Left cardiac atrium (tissue), 4 donors: ENCODE measurements at places on chromosomes 5 and 9.
A peak's percentile ranks its signal among the peaks of the same experiment; 100 is the strongest.

DNA sequence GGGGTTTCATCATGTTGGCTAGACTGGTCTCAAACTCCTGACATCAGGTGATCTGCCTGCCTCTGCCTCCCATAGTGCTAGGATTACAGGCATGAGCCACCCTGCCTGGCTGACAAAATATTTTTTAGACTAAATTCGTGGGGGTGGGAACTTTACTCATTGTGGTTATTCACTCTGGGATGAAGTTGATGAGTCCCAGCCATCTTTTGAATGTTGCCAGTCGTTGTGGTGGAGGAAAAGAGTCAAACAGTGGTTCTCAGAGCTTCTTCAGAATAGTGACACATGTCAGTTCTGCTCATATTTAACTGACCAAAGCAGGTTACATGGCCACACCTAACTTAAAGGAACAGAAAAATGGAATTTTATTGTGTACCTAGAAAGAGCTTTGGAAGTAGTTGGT is 6.9 kb downstream of the SREK1 start:
- no peak for DNase-seq

DNA sequence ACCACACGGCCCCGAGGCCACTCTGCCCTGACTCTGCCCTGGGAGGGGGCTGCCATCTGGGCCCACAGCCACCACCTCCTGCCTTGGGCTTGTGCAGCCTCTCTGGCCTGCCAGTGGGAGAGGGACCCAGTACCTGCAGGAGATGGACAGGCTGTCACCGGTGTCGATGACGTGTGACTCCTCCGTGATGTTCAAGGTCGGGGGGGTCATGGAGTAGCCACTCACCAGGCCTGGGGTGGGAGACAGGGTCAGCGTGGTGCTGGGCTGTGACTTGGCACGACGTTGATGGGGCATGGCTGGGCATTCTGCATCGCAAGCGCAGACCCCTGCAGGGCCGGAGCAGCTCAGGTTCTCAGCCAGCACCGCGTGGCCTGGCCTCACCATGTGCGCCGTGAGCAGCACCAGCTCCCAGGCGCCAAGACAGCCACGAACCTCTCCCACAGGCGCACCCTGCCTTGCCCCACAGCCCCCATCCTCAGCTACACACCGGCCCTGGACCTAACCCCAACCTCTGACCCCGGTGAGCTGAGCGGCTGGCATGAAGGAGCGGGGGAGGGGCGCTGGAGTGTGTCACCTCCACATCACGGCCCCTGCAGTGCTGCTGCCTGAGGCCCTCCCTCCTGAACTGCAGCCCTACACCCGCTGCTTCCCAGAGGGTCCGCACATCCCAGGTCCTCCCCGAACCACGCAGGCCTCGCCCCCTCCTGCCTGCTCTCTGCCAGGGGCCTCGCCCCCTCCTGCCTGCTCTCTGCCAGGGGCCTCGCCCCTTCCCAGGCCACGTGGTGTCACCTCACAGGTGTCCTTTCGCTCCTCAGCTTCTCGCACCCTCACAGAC is 17.6 kb downstream of the FLT4 start:
- peak; percentile 18 for DNase-seq

GRCh38 chr5:151771259-151772028 is at the start of gene G3BP1:
Gene G3BP1 (plus strand): TSS chr5:151771954. CDS start chr5:151786621, 14,667 bp downstream.
- DNase-seq: peak; percentile 100

GRCh38 chr5:1520791-1521453 is 2.8 kb downstream of the LPCAT1 start:
- peak; percentile 15 for DNase-seq

DNA sequence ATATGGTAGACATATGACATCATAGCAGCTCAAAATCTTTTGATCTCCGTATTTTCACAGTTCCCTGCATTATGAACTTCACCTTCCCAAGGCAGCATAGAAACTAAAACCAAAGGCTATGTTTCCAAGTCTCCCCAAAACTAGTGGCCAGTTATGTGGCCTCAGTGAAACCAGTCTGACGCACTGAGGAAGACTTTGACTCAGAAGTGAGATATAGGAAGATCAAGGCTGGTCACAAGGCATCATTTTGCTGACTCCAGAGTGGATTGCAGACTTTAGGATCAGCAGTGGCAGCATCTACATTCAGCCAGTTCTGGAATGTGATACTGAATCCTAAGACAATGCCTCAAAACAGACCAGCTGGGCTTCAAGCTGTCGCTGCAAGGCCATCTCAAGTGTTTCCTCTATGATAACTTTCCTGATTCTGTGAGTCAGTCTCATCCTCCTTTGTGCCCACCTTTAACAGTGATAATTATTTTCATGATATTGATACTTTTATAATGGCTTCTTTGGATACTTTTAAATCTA is 34.4 kb upstream of the ELL2 start:
- DNase-seq: no peak

DNA sequence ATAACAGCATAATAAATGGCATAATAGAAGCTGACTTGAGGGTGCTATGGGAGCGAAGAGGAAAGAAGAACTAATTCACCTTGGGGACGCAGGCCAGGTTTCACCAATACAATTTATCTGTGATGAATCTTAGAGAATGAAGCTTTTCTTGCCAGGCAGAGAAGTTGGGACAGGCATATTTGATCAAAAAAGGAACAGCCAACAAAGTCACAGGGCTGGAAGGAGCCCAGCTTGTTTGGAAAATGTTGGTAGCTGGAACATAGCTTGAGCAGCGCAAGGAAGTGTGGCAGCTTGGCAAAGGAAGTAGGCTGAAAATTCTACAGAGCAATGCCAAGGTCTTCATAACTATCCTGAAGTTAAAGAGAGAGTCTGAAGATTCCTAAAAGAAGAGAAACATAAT is 181.5 kb upstream of the OR13F1 start:
- no peak for DNase-seq

GRCh38 chr9:131117121-131117761 is 8.1 kb upstream of the NUP214 start:
- DNase-seq: peak; percentile 56

DNA sequence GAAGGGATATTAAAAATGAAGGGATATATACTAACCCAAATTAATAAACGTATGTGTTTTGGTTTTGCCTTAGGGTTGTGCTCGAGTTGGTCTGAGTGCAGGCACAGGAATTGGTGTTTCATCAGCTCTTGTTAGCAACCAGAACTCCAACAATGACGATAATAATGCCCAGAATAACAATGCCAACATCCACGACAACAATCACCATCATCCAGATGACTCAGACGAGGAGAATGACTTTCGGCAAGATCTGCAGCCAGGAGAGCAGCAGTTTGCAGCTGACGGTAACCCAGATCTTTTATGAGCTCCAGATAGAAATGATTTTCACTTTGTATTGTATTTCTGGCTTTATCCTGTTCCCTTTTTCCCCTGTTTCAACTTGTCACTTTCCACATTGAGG is 33.2 kb downstream of the FBXO38 start:
- peak; percentile 26 for DNase-seq

- no peak for DNase-seq
Measured at GRCh38 chr5:134088994-134089560, 25.4 kb upstream of the TCF7 start.

DNA sequence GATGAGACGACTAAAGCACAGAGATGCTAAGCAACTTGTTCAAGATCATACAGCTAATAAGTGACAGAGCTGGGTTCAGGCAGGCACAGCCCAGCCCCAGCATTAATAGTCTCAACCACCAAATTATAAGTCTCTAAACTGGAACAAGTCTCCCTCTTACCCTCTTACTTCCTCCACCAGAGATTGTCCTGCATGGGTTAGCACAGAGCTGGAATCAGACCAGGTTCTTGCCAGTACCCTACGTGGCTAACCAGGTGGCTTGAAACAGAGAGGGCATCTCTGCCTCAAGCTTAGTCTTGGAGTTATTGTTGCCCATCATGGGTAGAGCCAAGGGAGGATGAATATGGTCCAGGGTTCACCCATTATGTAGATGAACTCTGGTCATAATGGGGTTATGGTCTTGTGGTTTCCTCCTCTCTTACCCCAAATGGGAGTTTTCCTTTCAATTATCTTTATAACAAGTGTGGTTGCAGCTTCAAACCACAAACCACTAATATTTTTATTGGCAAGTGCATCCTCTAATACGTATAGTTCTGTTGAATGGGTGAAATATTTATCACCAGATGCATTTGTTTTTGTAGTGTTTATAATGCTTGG is 8.3 kb upstream of the XPA start:
- DNase-seq: no peak

DNA sequence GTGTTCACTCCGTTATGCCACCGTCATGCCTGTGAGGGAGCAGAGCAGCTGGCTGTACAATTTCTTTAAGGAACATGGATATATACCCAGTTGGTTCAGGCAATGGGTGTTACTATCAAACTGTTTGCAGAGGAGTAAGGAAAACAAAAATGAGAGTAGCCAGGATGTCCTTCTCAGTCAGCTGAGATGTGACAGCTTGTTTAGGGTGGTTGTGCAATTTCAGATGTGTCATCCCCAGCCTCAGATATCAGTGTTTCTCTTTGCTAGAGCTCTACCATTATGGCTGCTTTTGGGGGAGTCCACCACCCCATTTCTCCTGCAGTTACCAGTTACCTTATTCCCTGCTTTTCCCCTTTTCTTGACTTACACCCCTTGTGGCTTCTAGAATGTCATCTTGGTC is 135.2 kb upstream of the SLC24A2 start:
- no peak for DNase-seq

DNA sequence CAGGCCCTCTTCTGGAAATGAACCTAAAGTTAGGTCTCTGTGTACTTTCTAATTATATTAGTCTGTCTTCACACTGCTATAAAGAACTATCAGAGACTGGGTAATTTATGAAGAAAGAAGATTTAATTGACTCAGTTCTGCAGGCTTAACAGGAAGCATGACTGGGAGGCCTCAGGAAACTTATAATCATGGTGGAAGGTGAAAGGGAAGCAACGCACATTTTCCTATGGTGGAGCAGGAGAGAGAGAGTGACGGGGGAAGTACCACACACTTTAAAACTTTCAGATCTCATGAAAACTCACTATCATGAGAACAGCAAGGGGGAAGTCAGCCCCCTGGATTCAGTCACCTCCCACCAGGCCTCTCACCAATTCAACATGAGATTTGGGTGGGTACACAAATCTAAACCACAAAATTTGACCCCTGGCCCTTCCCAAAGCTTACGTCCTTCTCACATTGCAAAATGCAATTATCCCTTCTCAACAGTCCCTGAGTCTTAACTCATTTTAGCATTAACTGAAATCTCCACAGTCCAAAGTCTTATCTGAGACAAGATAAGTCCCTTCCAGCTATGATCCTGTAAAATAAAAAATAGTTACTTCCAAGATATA is 40.7 kb downstream of the TRIP13 start:
- no peak for DNase-seq

- no peak for DNase-seq
Measured at GRCh38 chr9:37566716-37567115, 9.5 kb downstream of the FBXO10 start.

- DNase-seq: no peak
Measured at GRCh38 chr9:100595391-100596199, 17.7 kb downstream of the CAVIN4 start.
